ENCODE measurements at places on chromosomes 12 and 14. TPM values are rescaled to one million over a fixed set of nuclear protein-coding genes. Genes with fewer than 3 reads are reported as not detected.

DNA sequence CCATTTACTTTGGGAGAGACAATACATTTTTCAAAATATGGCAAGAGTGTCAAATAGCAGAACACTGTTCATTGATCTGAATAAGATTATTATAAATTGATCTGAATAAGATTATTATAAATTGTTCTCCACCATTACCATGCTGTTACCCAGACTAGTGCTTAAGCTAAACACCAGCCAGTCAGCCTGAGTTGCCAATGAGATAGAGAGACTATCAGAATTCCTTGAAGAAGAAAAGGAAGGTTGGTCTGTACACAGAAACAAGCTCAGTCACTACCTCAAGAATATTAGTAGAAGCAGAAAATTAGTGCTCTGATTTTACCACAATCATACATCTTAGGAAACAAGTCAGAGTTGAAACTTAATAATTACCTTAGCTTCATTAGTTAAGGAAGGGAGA lies 469.8 kb downstream of the FOXG1 start:
- DNase-seq = no peak

DNA sequence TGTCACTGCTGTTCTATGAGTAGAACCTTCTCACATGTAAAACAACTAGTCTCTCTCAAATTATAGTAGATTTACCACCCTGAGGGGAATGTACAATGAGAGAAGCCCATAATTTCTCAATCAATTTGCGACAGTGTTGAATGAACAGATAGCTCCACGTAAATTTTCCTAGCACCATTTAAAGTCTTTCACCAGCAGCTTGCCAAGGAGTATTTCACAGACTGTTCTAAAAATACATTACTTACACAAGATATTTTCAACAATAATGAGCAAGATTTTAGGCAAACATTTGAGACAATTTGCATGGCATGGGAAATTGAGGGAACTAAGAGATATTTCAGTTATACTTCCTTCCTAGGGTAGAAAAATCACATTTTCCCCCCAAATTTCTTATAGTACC lies 151.6 kb downstream of the KICS2 start:
- DNase-seq = no peak

GRCh38 chr14:52110441-52111086 lies 41.7 kb upstream of the NID2 start:
- DNase-seq = no peak

DNA sequence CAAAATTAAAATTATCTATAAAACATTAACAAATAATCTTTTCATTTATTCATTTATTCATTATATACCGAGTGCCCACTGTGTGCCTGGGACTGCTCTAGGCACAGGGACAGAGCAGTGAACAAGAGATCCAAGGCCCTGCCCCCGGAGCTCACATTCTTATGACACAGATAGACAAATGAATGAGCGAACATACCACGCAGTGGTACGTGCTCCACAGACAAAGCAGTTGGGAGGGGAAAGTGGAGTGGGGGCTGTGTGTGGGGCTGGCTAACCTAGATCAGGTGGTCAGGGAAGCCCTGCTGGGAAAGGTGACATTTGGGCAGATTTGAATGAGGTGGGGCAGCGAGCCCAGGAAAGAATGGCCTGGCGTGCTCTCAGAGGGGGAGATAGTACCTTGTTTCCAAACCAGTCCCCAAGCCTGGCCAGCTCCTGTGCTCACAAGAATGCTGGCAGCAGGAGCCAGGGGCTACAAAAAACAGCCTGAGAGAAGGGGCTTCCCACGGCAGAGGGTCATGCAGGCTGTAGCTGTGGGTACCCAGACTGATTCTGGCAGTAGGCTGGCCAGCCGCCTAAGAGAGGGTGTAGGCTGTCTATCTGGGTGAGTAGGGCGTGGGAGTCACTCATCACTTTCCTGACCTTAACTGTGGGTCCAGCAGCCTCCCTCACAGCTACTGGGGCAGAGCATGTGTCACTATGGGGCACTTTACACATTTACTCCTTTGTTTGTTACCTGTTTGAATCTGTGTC lies 57.8 kb upstream of the ACTN1 start:
- no peak for DNase-seq

PABPN1 gene
- polyA plus RNA-seq = 231 TPM

KIF26A gene
- polyA plus RNA-seq = 3.6 TPM
